Brain microvascular endothelial cell (primary cell): ENCODE measurements at places on chromosomes 16 and 17.

DNA sequence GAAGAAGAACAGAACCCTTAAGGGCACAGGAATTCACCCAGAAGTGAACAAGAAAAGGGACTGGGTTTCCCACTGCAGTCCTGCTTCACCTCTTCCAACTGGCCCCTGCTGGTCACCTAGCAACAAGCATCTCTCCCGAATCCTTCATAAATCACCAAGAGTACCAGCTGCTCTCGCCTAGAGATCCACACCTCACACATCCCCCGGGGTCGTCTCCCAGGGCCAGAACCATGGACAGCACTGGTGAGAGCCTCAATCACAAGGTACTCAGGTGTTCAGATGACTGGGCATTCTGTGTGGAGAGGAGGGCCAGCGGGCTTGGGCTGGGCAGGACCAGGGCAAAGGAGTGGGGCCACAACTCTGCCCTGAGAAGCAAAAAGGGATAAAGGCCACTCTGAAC, 65.9 kb downstream of the CCT6B start:
- DNase-seq: no peak

GRCh38 chr17:17468217-17469010, 8.4 kb upstream of the MED9 start:
- no peak for DNase-seq

DNA sequence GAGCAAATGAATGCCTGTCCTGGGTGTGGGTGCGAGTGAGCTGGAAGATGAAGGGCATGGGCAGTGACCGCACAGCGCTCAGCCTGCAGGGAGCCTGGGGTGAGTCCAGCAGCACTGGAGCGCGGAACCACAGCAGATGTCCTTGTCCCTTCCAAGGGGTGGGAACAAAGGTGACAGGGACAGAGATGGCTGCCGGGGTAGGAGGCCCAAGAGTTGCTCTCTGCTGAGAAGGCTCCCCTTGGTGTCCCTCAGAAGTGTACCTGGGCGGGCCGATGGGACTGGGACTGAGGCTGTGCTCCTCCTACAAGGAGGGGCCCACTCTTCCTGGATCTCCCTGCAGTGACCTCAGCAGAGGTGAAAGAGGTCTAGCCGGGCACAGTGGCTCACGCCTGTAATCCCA, 7.6 kb upstream of the PGAP6 start:
- DNase-seq: no peak

DNA sequence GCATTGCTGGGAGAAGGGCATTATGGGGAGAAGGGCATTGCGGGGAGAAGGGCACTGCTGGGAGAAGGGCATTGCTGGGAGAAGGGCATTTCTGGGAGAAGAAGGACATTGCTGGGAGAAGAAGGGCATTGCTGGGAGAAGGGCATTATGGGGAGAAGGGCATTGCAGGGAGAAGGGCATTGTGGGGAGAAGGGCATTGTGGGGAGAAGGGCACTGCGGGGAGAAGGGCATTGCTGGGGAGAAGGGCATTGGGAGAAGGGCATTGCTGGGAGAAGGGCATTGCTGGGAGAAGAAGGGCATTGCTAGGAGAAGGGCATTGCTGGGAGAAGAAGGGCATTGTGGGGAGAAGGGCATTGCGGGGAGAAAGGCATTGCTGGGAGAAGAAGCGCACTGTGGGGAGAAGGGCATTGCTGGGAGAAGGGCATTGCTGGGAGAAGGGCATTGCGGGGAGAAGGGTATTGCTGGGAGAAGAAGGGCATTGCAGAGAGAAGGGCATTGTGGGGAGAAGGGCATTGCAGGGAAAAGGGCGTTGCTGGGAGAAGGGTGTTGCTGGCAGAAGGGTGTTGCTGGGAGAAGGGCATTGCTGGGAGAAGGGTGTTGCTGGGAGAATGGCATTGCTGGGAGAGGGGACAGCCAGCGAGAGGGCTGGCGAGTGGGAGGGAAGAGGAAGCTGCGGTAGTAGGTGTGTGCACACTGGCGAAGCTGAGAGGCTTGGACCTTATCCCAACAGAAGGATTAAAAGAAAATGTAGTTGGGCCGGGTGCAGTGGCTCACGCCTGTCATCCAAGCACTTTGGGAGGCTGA, 4.6 kb upstream of the PYDC1 start:
- DNase-seq: no peak

DNA sequence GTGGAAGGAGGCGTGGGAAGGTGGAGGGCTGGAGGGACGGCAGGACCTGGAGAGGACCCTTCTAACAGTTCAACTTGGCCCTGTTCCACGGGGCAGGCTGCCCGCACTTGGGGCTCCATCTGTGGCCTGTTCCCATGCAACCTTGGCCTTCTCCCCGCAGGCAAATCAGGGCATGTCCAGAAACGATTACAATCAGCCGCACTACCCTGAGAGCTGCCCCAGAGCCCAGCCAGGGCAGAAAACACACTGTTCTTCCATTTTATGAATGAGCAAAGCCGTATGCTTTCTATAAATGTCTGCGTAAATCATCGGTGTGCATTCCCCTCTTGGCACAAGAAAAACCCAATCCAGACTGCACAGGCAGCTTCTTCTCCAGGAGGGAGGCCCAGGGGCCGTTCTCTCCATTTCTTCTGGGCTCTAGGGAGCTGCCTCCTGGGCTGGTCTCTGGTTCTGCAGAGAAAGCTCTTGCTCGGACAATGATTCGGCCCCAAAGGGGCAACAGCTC, 228.7 kb downstream of the SOX9 start:
- no peak for DNase-seq

- no peak for DNase-seq
Measured at GRCh38 chr16:85380905-85381737, 232.0 kb upstream of the GSE1 start.

DNA sequence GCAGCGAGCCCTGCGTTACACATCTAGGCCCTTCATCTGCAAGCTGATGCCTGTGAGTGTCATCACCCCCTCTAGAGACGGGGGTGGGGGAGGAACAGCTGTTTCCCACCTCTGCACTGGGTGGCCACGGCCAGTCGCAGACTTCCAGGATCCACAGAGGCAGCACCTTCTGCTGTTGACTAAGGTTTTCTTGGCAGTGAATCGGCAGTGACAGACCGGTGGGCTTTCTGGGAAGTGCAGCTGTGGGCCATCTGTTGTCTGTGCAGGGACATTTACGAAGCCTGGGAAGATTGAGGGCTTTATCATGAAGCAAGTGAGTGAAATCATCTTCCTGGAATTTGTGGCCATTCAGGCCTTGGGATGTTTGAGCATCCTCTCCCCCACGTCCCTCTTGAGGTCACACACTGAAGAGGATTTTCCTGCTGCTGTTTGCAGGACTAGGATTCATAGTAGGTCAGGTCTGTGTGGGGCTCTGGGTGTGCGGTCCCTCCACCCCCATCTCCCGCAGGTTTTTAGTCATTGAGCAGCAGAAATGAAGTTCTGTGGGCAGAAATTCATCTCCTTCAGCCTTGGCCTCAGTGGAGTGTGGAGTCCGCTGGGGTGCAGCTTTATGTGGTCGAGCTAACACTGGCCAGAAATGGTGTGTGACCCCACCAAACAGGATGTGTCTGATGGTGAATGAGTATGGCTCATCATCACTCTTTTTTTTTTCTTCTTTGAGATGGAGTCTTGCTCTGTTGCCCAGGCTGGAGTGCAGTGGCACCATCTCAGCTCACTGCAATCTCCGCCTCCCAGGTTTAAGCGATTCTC, 12.0 kb downstream of the PGS1 start:
- DNase-seq: peak; percentile 95

GRCh38 chr16:49838441-49839016, 17.4 kb downstream of the ZNF423 start:
- DNase-seq: no peak

- DNase-seq: no peak
Measured at GRCh38 chr16:50263060-50263909, 3.1 kb upstream of the ADCY7 start.

DNA sequence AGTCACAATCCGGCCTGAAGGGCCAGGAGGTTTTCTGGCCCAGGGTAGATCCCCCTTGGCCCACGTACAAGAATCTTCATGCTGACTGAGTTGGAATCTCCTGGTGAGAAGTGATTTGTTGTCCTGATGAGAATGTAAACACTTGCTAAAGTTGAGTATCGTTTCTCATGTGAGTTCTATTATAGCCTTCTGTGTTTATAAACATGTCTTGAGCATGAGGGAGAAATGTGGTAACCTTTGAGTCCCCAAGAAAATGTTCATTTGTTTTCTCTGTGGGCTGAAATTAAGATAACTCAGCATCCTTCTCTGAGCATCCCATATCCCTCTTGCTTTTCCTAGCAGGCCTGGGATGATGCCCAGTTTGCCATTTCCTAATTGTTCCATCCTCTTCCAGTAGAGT, 204.8 kb downstream of the FTO start:
- DNase-seq: no peak

DNA sequence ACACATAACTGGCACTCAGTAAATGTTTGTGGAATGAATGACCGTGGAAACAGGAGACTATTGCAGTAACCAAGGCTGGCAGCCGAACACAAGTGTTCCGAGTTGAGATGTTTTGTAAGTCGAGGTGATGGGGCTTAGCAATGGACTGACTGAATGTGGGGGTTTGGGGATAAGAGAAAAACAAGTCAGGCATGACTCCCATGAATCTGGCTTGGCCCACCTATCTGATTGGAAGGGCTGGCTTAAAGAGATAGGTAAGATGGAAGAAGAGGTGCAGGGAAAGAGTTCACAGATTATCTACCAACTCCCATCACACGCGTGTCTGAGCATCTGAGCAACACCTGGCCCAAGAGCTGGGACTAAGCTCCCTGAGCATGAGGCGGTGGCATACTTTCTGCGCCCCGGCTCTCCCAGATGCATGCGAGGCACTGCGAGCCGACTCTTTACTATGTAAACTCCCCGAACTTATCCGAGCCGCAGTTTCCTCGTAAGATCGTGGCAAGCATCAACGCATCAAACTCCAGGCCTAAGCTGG, 539 bp downstream of the IFT20 start:
- no peak for DNase-seq

DNA sequence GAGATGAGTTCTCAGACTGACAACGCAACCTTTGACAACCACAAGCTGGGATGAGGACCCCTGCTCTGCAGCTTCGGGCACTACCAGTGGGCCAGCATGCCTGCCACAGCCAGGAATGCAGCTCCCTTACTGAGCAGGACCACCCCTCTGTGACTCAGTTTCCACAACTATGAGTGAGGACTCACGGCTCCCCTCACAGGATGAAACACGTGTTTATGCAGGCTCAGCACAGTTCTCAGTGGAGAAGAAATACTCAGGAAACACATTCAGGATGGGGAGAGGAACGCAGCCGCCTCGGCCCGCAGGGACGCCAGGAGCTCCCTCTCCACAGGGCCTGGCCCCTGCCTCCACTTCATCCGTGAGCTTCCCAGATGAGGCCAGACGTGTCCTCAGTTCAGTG, 14.1 kb downstream of the DNASE1 start:
- no peak for DNase-seq

DNA sequence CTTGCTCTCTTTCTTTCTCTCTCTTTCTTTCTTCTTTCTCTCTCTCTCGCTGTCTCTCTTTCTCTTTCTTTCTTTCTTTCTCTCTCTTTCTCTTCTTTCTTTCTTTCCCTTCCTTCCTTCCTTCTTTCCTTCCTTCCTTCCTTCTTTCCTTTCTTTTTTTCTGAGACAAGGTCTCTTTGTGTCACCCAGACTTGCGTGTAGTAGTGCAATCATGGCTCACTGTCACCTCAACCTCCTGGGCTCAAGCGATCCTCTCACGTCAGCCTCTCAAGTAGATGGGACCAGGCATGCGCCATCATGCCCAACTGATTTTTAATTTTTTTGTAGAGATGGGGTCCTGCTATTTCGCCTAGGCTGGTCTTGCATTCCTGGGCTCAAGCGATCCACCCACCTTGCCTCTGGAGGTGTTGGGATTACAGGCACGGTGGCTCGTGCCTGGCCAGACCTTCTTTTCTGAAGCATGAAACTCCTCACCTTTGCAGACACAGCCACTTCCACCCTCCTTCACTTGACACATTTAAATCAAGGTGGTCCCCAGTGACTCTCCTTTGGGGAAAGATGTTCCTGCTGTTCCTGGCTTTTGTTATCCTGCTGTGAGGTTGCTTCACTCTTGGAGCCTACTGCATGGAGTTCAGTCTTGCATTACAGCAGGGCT, 26.8 kb upstream of the NKD1 start:
- DNase-seq: no peak

DNA sequence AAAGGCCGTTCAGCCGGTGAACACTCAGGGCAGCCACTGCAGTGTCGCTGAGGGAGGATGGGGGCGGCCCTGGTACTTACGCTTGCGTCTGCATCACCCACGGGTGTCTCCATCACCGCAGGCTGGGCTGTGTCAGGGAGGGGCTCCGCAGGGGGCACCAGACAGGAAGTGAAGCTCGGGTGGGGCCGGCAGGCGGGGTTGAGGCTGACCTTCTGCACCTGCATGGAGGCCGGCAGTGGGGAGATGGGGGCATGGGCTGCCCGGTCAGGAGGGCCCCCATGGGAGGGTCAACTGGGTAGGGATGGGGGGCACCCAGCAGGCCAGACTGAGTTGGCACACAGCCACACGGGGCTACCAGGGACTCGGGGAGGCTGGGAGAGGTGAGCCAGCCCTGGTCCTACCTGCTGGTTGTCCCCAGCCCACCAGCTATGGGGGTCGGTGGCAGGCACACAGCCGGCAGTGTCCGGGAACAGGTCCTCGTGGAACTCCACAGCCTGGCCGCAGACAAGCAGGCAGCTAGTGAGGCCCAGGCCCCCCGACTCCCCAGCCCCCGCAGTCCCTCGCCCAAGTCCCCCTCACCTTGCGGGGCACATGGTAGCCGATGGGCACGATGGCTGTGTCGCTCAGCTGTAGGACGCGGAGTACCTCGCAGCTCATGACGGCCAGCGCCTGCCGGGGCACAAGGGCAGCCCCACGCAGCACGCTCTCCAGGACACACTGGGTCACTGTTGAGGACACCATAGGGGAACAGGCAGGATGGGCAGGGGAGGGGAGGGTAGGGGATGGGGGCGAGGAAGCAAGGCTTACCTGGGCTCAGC, 7.2 kb upstream of the VASN start:
- DNase-seq: no peak
